ENCODE measurements at places on chromosomes 16 and 17.
A peak's percentile ranks its signal among the peaks of the same experiment; 100 is the strongest.

DNA sequence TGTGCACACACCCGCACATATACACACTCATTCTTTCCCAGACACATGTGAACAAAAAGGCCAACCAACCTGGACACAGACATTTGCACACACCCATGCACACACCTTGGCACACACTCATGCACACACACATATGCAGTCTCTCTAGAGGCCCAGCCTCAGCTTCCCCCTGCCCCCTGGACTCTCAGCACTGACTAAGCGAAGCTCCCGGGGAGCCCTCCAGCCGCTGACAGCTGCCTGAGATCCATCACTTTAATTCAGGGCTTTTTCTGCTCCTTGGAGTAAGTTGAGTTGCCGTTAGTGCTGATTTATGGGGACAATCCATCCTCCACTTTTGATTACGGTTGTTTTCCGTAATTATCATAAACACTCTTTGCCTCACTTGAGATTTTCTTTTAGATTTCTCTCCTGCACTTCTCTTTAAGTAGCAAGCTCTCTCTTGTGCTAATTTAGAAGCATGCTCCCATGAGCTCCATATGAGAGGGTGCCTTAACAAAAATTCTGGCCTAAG lies 158.6 kb upstream of the CDC42EP4 start:
- no peak for DNase-seq

DNA sequence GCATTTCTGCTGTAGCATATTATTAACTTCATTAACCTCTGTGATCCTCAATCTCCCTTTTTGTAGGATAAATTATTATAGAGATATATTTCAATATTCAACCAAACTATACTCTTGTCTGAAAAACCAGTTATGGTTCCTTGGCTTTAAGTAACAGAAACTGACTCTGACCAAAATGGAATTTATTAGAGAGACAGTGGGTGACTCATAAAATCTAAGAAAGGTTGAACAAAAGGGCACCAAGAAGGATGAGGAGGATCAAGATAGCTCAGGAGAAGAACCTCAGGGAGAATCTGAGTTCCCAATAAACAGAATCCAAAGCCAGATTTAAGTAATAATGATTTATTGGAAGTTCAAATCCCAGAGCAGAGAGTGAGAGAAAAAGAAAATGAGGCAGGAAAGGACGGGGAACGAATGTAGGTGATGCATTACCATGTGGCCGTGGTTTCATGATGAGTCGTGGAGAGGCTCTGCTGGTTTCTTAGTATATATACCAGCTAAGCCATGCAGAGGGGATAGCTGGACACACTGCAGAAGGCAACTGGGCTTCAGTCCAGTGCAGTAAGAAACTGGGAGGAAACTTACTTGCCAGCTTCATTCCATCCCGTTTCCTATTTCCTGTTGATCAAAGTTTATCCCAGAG lies 151.5 kb upstream of the GOT2 start:
- no peak for DNase-seq

GRCh38 chr17:60091908-60092331 lies 13.2 kb upstream of the HEATR6 start:
- DNase-seq, result no peak

DNA sequence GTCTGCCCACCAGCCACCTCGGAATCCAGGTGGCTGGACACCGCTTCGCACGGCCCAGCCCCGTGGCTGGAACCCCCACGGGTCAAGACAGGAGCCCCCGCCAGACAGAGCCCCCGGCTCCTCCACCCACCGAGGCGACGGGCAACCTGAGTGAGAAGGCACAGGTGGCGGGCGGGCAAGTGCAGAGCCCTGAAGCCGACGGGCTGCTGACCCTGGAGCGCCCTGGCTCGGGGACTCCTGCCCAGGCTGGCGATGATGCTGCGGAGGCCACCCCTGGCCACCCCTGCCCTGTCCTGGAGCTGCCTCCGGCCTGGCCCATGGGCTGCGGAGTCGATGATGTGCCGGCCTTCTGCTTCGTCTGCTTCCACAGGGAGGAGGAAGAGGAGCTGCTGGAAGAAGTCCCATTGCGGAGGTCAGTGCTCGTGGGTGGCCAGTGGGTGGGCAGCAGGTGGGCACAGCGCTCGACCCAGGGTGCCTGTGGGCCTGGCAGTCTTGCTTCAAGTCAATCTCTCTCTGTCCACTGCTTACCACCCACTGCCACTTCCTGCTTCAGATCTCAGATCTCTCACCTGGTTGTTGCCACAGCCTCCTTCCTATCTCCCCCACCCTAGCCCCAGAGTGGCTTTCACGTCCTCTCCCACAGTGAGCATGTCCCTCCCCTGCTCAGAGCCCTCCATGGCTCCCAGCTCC lies 33.1 kb upstream of the SBK1 start:
- DNase-seq, result no peak

DNA sequence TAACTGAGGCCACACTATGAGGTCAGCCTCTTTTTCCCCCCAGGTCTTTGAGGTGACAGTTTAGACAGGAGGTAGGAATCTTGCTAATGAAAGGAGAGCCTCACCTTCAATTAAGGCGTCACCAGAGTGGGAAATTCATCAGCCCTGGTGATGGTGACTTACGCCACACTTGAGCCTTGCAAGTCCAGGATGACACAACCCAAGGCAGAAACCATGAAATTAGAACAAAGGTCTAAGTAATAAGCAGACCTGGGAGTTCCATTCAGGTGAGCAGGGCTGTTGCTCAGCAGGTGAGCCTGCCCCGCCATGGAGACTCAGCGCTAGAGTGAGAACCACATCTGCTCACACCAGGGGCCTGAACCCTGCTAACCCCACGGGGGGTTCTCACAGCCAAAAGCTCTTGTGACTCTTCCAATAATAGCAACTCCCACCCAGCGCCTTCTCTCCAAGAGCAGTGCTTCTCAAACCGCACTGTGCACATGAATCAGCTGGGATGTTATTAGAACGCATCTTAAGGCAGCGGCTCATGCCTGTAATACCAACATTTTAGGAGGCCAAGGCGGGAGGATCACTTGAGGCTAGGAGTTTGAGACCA lies 28.7 kb upstream of the KIFC3 start:
- DNase-seq, result no peak

- no peak for DNase-seq
Observed at GRCh38 chr17:82314727-82315605, 2.4 kb downstream of the CD7 start.

DNA sequence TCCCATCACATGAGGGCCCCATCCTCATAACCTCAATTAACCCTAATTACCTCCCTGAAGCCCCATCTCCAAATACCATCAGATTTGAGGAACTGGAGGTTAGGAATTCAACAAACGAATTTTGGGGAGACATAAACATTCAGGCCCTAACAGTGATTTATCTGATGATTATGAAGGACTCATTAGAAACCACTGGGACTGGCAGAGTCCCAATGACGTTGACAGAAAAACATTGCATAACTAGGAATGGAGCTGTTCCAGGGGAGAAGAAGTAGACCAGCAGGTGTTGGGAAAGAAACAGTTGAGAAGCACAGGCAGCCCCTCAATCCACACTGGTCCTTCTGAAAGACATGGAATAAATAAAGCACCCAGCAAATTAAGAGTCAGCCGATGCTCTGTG lies 282.0 kb downstream of the MAP2K4 start:
- no peak for DNase-seq

DNA sequence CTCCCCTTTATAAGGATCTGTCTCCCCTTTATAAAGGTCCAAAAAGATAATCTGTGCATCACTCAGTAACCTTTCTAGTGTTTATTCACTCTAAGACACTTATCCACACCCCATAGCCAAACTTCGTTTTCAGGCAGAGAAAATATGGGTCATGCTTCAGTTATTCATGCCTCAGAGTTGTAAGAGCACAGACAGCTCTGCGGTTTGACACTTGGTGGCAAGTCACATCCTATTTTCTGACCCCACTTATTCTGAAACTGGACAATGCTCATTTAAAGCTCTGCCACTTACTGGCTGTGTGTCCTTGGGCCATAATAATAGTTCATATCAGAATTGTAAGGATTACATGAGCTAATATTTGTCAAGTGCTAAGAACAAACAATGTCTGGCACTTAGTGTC lies 2.0 kb upstream of the KRTAP2-1 start:
- DNase-seq, result no peak

- DNase-seq, result peak; percentile 57
Observed at GRCh38 chr17:16915752-16916556, 56.0 kb downstream of the TNFRSF13B start.

DNA sequence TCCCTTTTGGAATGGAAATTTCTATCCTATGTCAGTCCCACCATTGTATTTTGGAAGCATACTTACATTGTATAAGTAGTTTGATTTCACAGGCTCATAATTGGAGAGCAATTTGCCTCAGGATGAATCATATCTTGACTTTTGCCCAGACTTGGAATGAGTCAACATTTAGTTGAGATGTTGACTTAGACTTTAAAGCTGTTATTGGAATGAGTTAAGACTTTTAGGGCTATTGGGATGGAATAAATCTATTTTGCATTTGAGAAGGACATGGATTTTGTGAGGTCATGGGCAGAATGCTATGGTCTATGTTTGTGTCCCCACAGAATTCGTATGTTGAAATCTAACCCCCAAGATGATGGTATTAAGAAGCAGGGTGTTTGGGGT lies 12.2 kb upstream of the ZNF594 start:
- DNase-seq, result no peak

DNA sequence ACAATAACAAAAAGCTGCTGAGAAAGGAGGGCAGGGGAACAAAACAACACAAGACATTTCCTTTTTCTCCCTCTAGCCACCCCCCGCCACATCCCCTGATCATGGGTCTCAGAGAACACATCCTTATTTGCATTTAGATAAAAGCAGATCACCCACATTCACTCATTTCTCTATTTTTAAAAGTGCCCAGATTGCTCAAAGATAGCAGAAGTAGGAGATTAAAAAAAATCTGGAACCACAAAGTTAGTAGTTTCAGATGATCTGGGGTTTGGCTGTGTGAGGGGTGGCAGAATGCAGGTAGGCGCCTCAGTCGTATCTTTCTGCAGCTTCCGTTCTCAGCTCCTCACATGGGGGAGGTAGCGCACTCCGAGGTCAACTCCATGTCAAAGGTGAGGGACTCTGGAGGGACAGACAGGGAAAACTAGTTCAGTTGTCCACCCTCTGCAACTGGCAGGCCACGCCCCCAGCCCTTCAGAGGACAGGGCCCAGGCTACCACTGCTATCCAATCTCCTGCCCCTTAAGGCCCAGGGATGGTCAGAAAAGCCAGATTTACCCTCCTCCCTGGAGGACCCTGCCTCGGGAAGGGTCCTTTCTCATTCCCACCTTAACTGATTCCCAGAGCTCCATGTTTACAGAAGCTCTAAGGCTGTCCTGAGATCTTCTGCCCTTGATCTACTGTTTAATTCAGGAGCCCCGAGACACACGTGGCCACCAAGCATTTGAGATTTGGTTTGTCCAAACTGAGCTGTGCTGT lies 27.3 kb downstream of the STAT5A start:
- no peak for DNase-seq

GRCh38 chr16:49526860-49527365 lies 153.3 kb downstream of the C16orf78 start:
- no peak for DNase-seq

DNA sequence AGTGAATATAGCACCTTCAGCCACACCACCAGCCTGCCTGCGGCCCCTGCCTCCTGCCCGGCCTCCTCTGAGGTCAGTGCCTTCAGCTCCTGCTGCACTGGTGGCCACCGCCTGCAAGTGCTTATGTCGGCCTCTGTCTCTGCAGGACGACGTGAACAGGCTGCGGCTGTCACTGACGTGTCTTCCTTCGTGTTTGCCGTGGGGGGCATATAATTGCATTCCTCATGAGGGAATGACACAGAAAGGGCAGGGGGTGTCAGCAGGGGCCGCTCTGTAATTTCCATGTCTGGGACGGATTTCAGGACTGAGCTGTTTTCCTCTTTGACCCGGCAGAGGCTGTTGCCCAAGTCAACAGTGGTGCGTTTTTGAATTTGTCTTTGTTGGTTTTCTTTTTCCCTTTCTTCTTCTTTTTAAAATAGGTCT lies 28.5 kb downstream of the CMIP start:
- DNase-seq, result no peak

GRCh38 chr16:70375636-70376611 lies 29.2 kb downstream of the DDX19A start:
- DNase-seq, result no peak

DNA sequence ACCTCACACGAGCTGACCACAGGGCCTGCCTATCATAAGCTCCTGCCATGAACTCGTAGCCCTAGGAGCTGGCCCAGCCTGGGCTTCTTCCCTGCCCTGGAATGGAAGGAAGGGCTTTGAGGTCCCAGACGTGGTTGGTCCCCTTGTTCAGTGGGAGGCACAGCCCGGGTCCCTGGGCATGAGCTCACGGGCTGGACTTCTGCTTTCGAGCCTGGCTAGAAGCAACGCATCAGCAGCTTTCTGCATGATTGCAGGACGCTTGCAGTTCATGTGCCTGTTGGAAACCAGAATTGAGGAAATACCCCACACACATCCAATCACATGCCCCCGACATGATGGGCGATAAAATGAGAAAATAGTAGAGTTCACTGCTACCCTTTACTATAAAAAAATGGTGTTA lies 293.3 kb downstream of the MAF start:
- DNase-seq, result peak; percentile 70

DNA sequence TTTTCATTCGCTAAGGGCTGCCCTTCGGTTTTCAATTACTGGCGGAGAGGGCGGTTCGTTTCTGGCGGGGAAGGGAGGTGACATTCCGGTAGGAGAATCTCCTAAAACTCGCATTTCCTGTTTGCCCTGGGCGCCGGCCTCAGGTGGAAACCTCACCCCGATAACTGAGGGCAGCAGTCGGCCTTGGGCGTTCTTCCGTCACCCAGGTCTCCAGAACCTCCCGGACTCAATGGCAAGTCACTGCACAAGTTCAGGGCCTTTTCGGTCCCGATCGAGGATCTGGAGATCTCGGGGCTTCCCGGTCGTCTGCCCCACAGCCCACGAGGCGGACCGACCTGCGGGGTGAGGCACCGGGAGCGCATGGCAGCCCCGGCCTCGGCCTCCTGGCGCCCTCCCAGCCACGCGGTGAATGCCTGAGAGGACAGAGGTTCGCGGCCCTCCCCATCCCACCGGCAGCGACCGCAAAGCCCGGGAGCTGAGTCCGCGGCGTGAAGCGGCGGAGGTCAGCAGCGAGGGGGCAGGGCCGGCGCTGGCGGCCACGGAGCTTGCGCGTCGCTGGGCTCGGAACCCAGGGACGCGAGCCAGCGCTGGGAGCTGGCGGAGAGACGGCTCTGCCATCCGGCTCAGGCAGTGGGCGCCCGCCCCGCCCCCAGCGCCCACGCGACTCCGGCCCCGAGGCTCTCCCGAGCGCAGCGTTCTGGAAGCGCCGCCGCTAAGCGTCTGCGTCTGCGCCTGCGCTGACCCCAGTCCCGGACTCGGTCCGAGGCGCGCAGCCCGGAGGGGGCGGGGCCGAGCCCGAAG lies 58.4 kb downstream of the SRL start:
- peak; percentile 96 for DNase-seq

DNA sequence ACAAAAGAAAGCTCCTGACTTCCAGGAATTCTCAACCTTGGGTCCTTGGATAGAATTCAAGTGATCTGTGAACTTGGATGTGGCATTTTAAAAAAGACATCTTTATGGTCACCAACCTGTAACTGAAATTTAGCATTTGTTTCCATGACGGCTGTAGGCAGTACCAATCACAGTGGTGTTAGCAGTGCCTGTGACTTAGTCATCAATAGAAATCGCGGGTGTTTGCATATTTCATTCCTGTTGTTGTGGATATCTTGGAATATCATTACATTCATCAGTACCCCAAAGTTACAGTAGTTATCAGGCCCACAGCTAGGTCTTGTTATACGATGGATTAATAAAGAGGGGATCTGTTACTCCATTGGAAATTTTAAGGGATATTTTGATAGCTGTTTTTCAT lies 81.6 kb downstream of the CMIP start:
- DNase-seq, result no peak

- DNase-seq, result no peak
Observed at GRCh38 chr17:68863091-68863652, 92.0 kb downstream of the ABCA8 start.
